ENCODE measurements at places on chromosomes 12 and 14.
A peak's percentile ranks its signal among the peaks of the same experiment; 100 is the strongest.

GRCh38 chr14:60975551-60975950 lies 5.3 kb downstream of the TRMT5 start:
- no peak for DNase-seq

- DNase-seq: no peak
Measured at GRCh38 chr12:81668475-81668874, 90.7 kb downstream of the PPFIA2 start.

DNA sequence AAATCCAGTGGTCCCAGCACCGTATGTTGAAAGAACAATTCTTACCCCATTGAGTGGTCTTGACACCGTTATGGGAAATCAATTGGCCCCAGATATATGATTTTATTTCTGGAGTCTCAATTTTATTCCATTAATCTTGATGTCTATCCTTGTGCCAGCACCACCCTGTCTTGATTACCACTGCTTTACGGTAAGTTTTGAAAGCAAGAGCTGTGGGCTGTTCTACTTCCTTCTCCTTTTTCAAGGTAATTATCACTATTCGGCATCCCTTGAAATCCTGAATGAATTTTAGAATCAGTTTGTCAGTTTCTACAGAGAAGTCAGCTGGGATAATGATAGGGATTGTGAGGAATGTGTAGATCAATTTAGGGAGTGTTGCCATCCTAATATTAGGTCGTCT lies 160.8 kb upstream of the SFSWAP start:
- DNase-seq: no peak

- DNase-seq: no peak
Measured at GRCh38 chr14:35909665-35910064, 83.5 kb downstream of the BRMS1L start.

- no peak for DNase-seq
Measured at GRCh38 chr14:29240066-29240465, 473.5 kb downstream of the FOXG1 start.

GRCh38 chr12:127431177-127431576 lies 835.8 kb upstream of the TMEM132C start:
- DNase-seq: no peak

GRCh38 chr14:49907186-49907585 lies 14.3 kb downstream of the ARF6 start:
- no peak for DNase-seq

DNA sequence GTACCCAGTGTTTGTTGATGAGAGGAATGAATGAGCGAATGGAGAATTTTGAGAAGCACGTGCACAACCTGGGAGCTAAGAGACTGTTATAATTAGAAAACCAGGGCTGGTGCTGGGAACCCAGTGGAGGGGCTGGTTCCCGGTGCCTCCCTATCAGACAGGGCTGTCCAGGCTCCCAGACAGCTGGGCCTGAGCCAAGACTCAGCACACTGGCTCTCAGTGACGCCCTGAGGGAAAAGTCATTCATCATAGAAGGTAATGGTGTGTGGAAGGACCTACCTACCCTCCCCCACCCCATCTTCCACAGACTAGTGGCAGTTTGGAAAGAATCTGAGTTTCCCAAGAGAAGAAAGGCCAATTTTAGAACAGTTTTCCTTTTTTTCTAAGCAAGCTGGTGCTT lies 34.7 kb downstream of the KCNA5 start:
- DNase-seq: no peak

DNA sequence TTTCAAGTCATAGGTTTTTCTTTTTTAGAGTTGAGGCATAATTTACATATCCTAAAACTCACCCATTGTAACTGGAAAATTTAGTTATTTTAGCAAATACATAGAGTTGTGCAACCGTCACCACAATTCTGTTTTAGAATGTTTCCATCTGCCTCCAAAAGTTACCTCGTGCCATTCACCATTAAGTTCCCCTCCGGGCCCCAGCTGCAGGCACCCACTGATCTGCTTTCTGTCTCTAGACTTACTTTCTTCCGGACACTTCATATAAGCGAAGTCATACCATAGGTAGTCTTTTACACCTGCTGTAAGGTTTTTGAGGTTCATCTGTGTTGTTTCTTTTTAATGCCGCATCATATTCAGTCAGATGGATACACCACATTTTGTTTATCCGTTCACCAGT lies 28.7 kb downstream of the PPP2R5C start:
- no peak for DNase-seq

GRCh38 chr14:103108749-103109207 lies 14.3 kb downstream of the EXOC3L4 start:
- DNase-seq: no peak

DNA sequence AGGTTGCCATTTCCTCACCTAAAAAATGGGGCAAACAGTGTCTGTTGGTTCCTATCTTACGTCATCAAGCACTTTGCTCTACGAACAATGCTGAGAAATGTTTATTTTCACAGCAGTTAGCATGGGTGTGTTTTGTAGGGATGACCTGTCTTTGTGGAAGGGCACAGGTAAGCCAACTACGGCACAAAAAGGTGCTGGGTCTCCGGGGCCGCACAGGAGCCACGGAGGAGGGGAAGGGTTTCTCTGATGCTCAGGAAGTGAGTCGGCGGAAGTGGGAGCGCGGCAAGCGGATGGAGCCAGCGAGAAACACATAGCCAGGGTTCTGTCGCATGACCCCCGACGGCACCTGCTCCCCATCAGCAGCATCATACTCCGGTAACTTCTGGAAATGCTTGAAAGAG lies 65.6 kb upstream of the TCL1B start:
- DNase-seq: no peak

DNA sequence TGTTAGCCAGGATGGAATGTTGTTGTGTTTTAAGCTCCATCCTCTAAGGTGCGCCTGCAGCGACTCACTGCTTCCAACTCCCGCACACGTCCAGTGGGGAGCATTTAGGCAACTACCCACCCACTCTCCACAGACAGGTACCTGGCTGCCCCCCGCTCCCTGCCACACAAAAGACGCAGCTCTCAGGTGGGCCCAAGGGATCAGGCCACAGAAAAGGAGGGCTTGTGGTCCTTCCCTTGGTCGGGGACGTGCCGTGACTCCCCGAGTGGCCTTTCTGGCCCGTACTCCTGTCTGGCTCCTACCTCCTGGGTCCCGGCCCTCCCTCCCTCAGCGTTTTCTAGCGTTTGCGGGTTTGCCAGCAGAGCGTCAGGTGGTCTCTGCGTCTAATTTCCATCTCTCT lies 16.2 kb downstream of the TEDC1 start:
- no peak for DNase-seq

GRCh38 chr12:8780389-8780788 lies 42.0 kb upstream of the A2ML1 start:
- DNase-seq: no peak

- DNase-seq: peak; percentile 12
Measured at GRCh38 chr12:19404242-19404880, 34.9 kb upstream of the AEBP2 start.

GRCh38 chr14:87042354-87042753 lies 950.6 kb downstream of the GALC start:
- DNase-seq: no peak

GRCh38 chr12:25806271-25806670 lies 152.2 kb upstream of the RASSF8 start:
- no peak for DNase-seq

DNA sequence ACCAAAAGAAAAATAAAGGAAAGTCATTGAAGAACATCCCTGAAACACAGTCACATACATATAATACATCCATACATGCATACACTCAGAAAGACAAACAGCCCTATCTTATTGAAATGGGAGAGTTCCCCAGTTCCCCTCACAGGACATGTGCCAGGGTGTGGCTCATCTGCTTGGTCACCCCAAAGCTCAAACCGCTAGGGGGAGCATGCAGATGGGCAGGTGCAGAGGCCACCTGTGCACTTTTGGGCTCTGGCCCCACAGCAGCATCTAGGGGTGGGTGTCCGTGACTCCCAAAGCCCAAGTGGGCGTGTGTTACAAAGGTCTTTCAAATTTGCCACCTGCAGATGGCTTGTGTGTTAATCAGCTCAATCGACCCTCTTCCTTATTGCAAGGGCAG lies 75.2 kb downstream of the CMAS start:
- no peak for DNase-seq

GRCh38 chr12:31961137-31961536 lies 1.9 kb downstream of the RESF1 start:
- no peak for DNase-seq

DNA sequence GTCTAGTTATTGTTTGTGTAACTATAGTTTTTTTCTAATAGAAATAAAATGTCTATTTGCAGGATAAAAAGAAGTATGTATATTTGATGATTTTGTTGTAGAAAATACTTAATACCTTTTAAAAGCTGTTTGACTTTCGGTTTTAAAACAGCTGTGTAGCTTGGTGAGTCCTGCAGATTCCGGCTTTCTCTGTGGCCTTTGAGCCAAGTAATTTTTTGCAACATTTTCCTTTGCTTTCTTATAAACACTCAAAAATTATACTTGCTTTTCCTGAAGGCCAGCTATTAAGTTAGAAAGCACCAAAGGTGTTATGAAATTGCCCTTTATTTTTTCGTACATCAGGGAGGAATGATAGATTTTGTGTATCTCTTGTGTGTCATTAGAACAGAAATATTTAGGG lies 63.6 kb downstream of the CRADD start:
- no peak for DNase-seq

GRCh38 chr12:40216516-40217288 lies 8.1 kb upstream of the LRRK2 start:
- DNase-seq: no peak

DNA sequence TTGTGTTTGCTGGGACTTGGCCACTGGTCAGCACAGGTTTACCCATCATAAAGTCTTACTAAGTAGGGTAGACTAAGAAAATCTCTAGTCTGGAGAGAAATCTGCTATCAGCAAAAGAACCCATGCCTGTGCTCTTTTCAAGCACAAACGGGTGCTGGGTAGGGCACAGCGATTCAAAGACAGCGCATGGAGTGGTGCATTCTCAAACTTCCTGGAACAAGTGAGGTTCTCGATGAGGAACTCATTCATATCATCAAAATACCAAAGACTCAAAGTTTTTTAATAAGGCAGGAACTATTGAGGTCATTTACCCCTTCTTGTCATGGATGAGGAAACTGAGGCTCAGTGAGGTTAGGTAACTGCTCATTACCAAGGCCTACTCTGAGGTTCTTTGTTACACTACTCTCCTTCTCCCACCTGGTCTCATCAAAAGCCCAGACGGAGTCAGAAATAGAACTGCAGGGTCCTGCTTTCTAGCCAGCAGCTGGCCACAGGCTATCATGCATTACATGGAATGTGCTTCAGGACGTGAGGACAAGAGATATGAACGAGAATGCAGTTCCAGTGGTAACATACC lies 390.3 kb downstream of the ZFP36L1 start:
- DNase-seq: no peak

DNA sequence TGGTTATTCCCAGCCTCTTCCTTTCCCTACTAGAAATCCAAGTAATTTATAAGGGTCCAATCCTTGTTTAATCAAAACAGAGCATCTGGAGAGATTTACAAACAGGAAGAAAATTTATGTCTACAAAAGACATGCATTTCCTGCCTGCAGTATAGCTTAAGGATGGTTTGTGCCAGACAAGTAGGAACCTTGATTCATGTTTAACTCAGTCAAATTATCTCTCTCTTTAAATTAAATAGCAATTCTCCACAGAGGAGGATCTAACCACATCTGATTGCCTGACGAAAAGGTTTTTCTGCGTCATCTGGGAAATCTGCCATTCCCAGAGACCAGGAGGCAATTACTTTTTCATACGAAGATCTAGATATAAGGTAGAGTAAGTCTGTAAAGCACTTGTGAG lies 105.2 kb downstream of the ZFC3H1 start:
- no peak for DNase-seq
